Fibroblast of skin of back (primary cell): ENCODE measurements at places on chromosomes 2 and 18.

GRCh38 chr2:172861656-172862476, 126.2 kb downstream of the RAPGEF4 start:
- no peak for DNase-seq

DNA sequence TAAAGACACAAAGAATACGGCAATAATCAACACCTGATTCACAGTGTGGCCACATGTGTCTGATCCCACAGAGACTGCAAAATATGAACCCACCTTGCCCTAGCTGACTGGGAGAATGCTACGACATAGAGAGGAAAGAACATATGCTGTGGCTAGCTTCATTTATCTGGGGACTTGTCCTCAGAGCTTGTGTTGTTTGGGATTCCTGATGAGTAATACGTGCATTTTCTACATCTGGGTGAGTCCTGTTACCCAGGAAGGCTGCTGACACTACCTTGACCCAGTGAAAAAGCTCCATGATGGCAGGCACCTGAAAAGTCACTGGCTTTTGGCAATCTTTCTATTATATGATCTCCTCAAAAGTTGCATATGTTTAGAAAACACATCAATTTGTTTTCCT, 427.7 kb upstream of the LYPD1 start:
- DNase-seq, result peak; percentile 48

- DNase-seq, result no peak
Measured at GRCh38 chr2:120736202-120736623, 545 bp downstream of the GLI2 start.

DNA sequence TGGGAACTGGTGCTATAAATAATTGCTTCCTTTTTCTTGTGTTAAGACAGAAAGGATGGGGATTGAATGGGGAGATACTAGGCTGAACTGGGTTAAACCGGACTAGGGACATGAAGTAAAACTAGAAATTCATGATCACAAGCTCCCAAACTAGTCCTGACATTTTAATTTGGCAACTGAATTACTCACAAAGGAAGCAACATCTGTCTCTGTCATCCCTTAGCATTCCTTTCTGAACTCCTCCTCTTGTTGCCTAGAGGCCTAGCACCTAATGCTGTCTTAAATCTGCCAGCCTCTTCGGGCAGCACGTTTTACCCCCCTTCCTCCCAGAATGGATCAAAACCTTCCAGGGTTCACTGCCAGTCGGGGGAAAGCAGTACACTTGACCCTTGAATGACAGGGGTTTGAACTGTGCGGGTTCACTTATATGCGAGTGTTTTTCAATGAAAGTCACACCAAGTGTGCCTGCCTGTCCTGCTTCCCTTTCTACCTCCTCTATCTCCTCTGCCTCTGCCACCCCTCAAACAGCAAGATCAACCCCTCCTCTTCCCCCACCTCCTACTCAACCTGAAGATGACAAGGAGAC, 8.2 kb downstream of the KCTD1 start:
- peak; percentile 46 for DNase-seq

- peak; percentile 88 for DNase-seq
Measured at GRCh38 chr2:51103205-51103604, 71.3 kb upstream of the NRXN1 start.

DNA sequence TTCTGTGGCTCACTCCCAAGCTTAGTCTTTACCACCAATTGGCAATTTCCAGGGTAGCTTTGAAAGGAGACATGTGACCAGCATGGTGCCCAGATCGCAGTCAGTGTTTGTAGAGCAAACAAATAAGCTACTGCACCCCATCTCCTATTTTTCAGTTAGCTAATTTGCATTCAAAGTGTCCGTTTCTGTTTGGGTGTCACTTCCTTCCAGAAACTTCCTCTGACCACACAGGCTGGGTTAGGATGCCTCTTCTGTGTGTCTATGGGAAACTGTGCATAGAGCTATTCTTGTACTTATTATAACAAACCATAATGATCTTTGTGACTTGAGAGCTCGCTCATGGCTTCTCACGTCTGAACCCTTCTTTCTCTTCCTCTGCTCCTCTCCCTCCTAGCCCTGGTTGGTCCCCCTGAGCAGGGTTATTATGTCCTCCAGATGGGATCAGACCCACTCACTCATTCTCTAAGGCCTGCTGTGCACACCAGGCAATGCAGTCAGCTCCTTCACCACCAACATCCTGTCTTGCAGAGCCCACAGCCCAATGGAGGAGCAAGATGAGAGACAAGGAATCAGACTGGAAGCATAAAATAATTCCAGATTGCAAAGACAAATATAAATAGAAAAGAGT, 101.2 kb upstream of the ALK start:
- DNase-seq, result no peak

DNA sequence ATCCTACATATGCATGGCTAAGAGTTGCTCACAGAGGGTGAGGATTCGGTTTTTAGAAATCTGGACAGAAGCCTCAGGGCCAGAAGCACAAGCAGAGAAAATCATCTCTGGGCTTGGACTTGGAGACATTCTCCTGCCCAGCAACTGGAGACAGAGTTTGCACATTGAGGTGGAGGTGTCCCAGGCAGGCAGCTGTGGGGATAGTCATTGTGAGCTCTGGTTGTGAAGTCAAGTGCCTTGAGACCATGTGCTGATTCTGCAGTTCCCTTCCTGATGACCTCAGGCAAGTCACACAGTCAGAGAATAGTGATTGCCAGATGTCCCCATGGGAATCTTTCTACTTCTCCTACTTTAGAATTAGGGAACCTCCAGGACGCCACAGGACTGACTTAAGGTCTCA, 108.4 kb upstream of the LDAH start:
- peak; percentile 26 for DNase-seq

- peak; percentile 8 for DNase-seq
Measured at GRCh38 chr2:140270224-140270623, 1490.0 kb upstream of the NXPH2 start.

- DNase-seq, result no peak
Measured at GRCh38 chr2:56654936-56655335, 471.1 kb downstream of the CCDC85A start.

GRCh38 chr18:61856678-61857077, 36.1 kb downstream of the RNF152 start:
- no peak for DNase-seq

GRCh38 chr2:20977520-20978180, 66.2 kb downstream of the APOB start:
- DNase-seq, result no peak

GRCh38 chr2:15772086-15772595, 168.2 kb upstream of the MYCN start:
- DNase-seq, result peak; percentile 3

- no peak for DNase-seq
Measured at GRCh38 chr18:55139307-55139706, 180.0 kb upstream of the CCDC68 start.

DNA sequence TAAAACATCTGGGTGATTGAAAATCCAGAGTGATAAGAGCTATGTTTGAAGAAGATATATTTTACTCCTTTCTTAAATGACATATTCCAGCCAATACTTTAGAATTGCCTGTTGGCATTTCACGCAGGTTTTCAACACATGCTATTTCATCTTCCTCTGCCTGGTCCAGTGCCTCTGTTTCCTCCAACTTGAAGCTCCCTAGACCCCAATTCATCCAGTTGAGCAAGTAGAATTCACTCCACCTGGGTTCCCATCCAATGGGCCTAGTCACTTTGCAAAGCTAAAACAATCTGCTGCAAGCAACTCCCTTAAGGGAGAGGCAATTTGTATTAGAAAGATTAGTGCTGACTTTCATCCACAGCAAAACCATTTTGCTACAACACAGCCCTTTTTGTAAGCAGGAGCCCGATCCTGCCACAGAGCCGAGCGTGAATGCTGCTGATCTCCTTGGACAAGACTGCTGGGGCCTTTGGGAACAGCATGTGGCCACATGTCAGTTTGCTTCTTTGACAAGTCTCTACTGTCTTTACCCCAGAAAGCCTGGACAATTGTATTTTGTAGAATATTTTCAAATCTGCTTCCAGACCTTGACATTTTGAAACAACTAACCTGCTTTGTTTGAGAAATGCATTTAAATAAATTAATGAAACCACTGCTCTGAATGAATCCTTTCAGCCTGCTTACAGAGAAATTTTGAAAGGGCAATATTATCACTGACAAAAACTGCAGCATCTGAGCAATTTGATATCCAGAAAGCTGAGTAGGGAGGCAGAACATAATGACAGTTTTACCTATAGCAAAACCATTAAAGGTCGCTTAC, 259.1 kb downstream of the TDRD15 start:
- DNase-seq, result no peak
